HT1080 (cell line): ENCODE measurements at places on chromosomes 2 and 18. TPM values are rescaled to one million over a fixed set of nuclear protein-coding genes. Genes with fewer than 3 reads are reported as not detected.

The CFAP65 gene
- total RNA-seq = not detected in 2 replicates

The RFTN2 gene
- total RNA-seq = not detected in 2 replicates

The RNF103 gene
- total RNA-seq = 7.0 and 7.3 TPM in 2 replicates

The VIT gene
- total RNA-seq = not detected in 2 replicates

The ASXL3 gene
- 0.13 TPM in 1 of 2 replicates, not detected in the other for total RNA-seq

The SLC5A7 gene
- total RNA-seq = not detected in 2 replicates

The AP1S3 gene
- 5.0 and 13.3 TPM in 2 replicates for total RNA-seq

The FAM98A gene
- 25.7 and 38.0 TPM in 2 replicates for total RNA-seq

- DNase-seq = no peak
Measured at GRCh38 chr18:21798126-21798525, 57.5 kb downstream of the MIB1 start.

- no peak for DNase-seq
Measured at GRCh38 chr2:20179755-20180594, 45.0 kb downstream of the SDC1 start.

- DNase-seq = no peak
Measured at GRCh38 chr18:911025-911424, 6.4 kb downstream of the ADCYAP1 start.

DNA sequence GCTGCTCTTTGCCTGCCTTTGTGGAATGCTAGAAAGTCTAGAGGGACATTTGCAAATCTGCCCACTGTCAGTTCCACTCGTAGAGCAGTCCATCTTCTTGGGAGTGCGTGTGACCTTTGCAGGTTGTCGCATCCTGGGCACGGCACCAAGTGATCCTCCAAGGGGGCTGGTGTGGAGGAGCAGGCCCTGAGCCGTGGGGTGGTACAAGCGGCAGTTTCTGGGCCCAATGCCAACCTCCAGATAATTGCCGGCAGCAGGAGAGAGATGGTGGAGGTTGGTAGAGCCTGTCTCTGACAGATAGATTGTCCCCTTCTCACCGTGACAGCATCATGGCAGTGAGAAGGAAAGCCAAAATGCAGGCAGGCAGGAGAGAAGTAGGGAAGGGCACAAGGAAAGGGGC is 150.7 kb upstream of the SLC14A2 start:
- no peak for DNase-seq

- no peak for DNase-seq
Measured at GRCh38 chr2:214019973-214020345, 390.9 kb upstream of the VWC2L start.

GRCh38 chr2:164495491-164496223 is 125.6 kb downstream of the GRB14 start:
- peak; percentile 58 for DNase-seq

- DNase-seq = no peak
Measured at GRCh38 chr2:113734185-113734584, 22.3 kb downstream of the SLC35F5 start.

DNA sequence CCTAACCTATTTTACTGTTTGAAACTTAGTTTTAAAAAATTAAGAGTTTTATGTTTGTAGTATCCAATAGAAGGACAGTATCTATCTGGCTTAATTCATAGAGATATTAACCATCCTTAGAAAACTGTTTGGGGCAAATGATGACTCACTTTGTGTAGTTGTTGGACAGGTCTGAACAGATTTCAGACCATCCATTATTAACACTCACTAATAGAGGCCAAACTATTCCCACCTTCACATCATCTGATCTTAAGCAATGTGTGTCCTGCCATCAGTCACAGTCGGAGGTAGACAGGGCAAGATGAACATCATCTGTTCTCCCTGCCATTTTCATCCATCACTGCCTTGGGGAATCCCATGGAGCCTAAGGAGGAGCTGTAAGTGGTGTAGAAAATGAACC is 164.6 kb upstream of the DCC start:
- DNase-seq = no peak

- DNase-seq = no peak
Measured at GRCh38 chr2:45654250-45654649, 2.8 kb downstream of the PRKCE start.

- DNase-seq = no peak
Measured at GRCh38 chr2:25590921-25591505, 82.4 kb downstream of the DTNB start.
